ENCODE measurements at places on chromosomes 11 and 22. TPM values are rescaled to one million over a fixed set of nuclear protein-coding genes. Genes with fewer than 3 reads are reported as not detected.

ALKBH3 gene
- 31.2 TPM for total RNA-seq

TNNI2 gene
- not detected for total RNA-seq

ART5 gene
- not detected for total RNA-seq

UPK3A gene
- not detected for total RNA-seq

SSTR3 gene
- not detected for total RNA-seq

C11orf97 gene
- total RNA-seq: not detected

TRIM48 gene
- total RNA-seq: not detected

OR9G1 gene
- not detected for total RNA-seq

PLAAT2 gene
- total RNA-seq: not detected
